ENCODE measurements at places on chromosomes 3 and 15.

- no peak for DNase-seq
Observed at GRCh38 chr15:89533861-89534544, 37.6 kb upstream of the RHCG start.

DNA sequence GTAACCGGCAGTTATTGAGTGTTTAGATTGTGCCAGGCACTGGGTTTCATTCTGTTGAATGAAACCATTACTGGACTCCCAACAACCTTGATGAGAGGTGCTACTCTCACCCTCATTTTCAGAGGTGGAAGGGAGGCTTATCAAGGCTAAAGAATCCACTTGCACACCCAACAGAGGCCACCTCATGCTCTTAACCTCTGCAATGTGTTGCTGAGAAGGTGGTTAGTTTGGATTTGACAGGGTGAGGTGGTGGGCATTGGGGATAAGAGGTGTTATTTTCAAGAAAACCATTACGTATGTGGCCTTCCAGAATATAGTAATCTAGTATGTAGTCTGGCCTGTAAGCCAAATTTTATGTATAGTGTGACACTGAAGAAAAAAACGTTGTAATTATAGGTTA is 73.1 kb downstream of the FHIT start:
- no peak for DNase-seq

- no peak for DNase-seq
Observed at GRCh38 chr15:47639042-47639441, 78.3 kb upstream of the SEMA6D start.

- DNase-seq = no peak
Observed at GRCh38 chr15:20356911-20357480, 184.6 kb downstream of the GOLGA6L6 start.

DNA sequence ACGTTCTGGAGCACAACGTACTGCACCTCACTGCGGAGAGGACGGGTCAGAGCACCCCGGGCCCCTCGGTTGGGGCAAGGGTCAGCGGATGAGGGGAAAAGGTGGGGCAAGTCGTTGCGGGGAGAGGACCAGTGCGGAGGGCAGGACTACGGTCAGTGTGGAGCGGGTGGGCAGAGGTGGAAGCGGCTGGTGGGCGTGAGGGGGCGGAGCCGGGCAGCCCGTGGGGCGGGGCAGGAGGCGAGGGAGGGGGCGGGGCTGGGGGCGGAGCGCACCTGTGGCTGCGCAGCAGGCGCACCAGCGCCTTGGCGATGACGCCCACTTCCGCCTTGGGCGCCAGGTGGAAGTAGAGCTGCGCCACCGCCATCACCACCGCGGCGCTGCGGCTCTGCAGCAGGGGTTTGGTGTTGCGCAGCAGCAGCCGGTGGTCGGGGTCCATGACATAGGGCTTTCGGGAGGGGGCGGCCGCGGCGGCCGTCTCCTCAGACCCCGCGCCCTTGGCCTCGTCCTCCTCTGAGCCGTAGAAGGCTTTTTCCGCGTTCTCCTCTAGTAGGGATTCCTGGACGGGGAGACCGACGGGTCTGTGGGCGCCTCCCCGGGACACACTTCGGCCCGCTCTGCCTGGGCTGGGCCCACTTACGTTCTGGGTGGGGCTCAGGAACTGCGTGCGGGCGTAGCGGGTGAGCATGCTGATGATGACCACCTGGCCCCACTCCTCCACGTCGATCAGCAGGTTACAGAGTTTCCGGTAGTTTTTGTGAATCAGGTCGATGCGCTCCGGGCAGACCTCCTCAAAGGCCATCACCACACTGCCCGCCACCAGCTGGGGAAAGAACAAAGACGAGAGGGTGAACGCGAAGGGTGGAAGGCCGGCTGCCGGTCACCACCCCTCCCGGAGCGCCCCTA is 29.2 kb downstream of the AP3B2 start:
- DNase-seq = peak; percentile 83

GRCh38 chr3:150110097-150110496 is 139.4 kb upstream of the PFN2 start:
- no peak for DNase-seq

DNA sequence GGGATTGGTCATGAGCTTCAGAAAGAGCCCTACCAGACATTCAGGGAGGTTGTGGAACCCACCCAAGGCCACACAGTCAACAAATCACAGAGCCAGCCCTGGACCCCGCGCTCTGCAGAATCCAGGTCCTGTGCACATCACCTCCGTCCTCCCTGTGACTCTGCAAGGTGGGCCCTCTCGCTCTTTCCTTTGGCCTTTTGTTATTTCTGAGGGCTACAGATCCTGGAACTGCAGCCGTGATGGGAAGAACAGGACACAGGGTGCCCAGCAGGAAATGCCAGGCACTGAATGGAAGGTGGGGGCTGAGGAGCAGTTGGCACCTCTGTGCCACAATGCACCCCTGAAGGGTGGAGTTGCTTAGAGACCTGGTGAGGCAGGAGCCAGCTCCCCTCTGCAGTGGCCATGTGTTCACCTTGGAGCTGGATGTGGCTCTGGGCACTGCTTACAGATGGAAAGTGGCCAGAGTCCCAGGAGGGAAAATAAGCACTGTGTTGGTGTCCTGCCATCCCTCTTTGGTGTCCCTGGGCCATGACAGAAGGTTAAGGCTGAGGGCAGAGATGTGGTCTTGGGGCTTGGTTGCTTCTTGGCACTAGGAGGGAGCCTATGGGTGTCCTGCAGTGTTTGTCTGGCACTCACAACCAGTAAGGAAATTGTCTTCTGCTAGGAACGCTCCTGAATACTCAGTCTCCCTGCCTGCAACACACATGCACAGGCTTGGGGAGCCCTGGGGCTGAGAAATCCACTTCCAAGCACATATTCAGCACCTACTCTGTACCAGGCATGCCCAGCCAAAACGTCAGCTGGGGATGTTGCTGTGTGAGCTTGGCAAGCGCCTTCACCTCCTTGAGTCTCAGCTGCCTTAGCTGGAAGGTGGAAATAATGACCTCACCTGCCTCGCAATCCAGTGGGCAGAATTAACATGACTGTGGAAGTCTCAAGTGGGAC is 98.0 kb upstream of the SLC6A6 start:
- no peak for DNase-seq

- DNase-seq = no peak
Observed at GRCh38 chr3:145183261-145183660, 977.7 kb downstream of the PLOD2 start.

DNA sequence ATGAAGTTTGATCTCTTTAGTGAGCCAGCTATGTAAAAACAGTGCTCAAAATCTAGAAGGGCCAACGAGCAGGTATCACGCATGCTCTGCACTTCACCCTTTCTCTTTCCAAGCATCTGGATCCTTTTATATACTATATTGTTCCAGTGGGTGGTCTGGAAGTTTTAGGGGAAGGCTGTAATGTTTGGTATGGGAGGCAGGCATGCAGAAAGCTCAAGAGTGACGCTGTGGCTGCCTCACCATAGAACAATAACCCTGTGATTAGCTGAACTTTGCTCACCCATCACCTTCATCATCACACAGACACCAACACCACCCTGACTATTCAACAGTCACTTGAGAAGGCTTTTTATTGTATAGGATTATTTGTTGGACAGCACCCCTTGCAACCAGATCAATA is 81.6 kb downstream of the FBN1 start:
- DNase-seq = no peak

GRCh38 chr3:58085616-58086015 is 77.4 kb downstream of the FLNB start:
- no peak for DNase-seq

DNA sequence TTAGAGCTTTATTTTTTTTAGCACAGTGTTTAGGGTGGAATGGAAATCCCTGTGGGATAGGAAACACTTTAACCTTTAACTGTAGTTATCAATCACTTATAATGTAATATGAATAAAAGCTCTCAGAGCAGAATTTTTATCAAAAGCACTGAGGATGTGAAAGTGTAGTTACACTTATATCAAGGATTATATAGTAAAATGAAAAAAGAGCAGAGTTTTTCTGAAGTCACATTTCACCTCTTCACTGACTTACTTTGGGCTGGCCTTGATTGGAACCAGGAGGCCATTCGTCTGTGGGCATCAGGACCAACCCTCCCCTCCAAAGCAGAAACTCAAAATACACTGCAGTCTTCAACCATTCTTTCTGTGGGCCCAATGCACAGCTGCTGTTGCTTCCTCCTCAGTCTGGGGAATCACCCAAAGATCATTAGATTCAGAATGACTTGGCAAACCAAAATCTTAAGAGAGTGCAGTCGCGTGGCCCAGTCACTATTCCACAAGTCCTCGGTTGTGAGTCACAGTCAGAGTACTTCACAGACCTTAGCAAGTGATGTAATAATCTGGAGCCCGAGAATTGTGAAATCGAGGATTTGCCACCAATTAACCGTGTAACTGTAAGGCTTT is 132.6 kb upstream of the COL8A1 start:
- DNase-seq = peak; percentile 43

DNA sequence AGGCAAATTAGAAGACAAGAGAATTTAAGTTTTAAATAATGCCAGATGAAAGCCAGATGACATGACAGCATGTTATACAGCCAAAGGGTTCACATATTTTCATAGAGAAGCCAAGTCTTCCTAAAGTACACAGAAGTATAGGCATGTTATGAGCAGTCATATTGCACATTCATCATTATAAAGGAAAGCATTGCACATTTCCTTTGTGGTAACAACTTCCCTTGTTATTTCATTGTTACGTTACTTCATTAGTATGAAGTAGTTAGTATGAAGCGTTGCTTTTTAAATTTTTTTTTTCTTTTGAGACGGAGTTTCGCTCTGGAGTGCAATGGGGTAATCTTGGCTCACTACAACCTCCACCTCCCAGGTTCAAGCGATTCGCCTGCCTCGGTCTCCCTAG is 4.6 kb upstream of the ABCC5 start:
- no peak for DNase-seq

DNA sequence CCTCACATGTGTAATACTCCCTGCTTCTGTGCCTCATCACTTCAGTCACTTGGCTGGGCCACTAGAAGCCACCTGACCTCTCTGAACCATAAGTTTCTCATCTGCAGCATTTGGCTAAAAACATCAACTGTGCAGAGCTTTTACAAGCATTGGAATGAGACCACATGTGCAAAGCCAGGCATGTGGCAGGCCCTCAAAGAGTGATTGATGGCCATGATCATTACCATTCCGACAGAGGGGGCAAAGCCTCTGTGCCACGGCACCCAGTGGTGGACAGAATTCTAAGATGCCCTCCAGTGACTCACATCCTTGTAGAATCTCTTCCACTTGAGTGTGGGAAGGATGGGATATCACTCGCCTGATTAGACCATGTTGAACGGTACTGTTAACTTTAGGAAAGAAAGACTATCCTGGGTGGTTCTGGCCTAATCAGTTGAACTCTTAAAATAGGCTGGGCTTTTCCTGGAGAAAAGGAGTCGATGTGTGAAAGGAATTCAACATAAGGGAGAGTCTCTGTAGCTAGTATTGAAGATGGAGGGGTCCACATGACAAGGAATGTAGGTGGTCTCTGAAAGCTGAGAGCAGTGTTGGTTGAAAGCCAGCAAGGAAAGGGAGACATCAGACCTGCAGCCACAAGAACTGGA is 13.5 kb downstream of the CDCP1 start:
- DNase-seq = no peak

GRCh38 chr3:30779686-30780287 is 114.7 kb downstream of the GADL1 start:
- peak; percentile 19 for DNase-seq

GRCh38 chr15:63715818-63716217 is 117.9 kb downstream of the HERC1 start:
- no peak for DNase-seq

DNA sequence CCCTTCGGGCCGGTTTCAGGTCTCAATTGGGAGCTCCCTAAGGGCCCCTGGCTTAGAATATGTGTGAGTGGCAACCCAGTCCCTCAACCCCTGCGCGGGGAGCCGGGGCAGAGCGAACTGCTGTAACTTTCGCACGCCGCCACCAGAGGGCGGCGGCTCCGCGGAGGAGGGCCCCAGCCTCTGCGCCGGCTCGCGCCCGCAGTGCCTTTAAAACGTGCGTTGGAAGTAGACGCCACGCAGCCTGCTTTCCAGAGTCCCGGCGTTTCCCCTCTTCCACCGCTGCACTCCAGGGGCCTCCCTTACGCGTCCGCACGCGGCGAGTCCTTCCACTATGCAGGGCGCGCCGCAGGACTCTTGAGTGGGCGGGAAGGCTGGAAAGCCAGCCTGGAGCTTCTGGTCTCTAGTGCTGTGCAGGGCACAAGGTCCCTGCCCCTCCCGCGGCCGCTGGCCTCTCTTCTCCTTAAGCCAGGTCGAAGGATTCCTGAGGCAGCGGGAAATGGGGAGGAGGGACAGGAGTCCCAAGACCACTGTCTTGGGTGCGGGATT is 23.7 kb upstream of the RNU6-1 start:
- peak; percentile 85 for DNase-seq

DNA sequence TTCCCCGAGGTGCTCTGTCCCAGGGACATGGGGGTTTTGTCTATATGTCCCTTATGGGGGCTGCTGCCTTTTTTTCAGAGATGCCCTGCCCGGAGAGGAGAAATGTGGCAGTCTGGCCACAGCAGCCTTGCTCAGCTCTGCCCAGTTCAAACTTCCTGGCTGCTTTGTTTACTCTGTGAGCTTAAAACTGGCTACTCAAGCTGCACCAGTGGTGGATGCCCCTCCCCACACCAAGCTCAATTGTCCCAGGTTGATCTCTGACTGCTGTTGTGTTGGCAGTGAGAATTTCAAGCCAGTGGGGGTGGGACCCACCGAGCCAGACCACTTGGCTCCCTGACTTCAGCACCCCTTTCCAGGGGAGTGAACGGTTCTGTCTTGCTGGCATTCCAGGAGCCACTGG is 188.9 kb downstream of the STXBP5L start:
- DNase-seq = no peak

- no peak for DNase-seq
Observed at GRCh38 chr3:166190360-166190759, 353.1 kb upstream of the BCHE start.

- no peak for DNase-seq
Observed at GRCh38 chr15:77646104-77646694, 13.5 kb upstream of the LINGO1 start.

DNA sequence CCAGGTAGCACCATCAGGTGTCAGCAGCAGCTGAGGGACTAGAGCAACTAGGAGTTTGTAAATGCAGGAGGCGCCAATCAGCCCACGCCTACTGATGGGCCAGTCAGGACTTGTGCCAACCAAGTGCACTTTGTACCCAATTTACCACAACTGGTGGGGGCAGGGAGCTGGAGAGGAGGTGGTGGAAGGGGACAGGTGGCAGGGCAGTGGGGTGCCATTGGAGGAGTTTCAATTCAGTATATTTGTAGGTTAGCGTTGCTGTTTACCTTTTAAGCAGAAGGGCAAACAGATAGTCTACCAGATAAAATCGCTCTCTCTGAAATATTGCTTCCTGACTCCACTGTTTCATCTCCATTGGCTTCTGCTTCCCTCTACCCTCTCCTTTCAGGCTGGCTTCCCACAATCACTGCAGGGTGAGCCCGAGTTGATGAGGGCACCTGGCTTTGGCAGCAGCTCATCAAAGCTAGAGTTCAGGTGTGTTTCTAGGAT is 75.7 kb downstream of the TRIM69 start:
- no peak for DNase-seq

- no peak for DNase-seq
Observed at GRCh38 chr15:76084256-76084655, 24.5 kb downstream of the TMEM266 start.

- no peak for DNase-seq
Observed at GRCh38 chr3:181362378-181362777, 349.3 kb upstream of the SOX2 start.
